Smooth muscle cell of bladder (primary cell): ENCODE measurements at places on chromosomes 4 and X. TPM values are rescaled to one million over a fixed set of nuclear protein-coding genes. Genes with fewer than 3 reads are reported as not detected.

Gene OPRPN
- total RNA-seq: not detected in 2 replicates

Gene TNIP3
- total RNA-seq: under 0.01 and 0.28 TPM in 2 replicates

Gene PNCK
- 0.14 and 0.74 TPM in 2 replicates for total RNA-seq

Gene NOX1
- total RNA-seq: 0.14 TPM in 1 of 2 replicates, not detected in the other

Gene NHS
- total RNA-seq: 1.2 and 1.3 TPM in 2 replicates

Gene TAF7L
- 0.37 and 0.43 TPM in 2 replicates for total RNA-seq

Gene USP17L17
- not detected in 2 replicates for total RNA-seq

Gene SORCS2
- total RNA-seq: 1.1 and 3.8 TPM in 2 replicates

Gene RAB41
- total RNA-seq: not detected in 2 replicates

Gene TEX13C
- total RNA-seq: not detected in 2 replicates

Gene BGN
- 2.0 and 9.0 TPM in 2 replicates for total RNA-seq

Gene PROM1
- total RNA-seq: under 0.01 TPM in 1 of 2 replicates, not detected in the other

Gene EMCN
- total RNA-seq: under 0.01 and 0.65 TPM in 2 replicates

Gene NAT8L
- under 0.01 and 0.09 TPM in 2 replicates for total RNA-seq

Gene DLG3
- total RNA-seq: 16.7 and 20.8 TPM in 2 replicates

Gene XKRX
- under 0.01 TPM in 1 of 2 replicates, not detected in the other for total RNA-seq

Gene OCRL
- total RNA-seq: 16.1 and 19.0 TPM in 2 replicates

Gene USP17L15
- total RNA-seq: not detected in 2 replicates

Gene RASGEF1B
- 0.46 and 0.57 TPM in 2 replicates for total RNA-seq

Gene CENPI
- 2.8 and 3.1 TPM in 2 replicates for total RNA-seq

Gene TSPAN6
- total RNA-seq: 25.9 and 30.0 TPM in 2 replicates

Gene SLC26A1
- 0.18 and 0.28 TPM in 2 replicates for total RNA-seq

Gene UGT2B11
- total RNA-seq: not detected in 2 replicates
